ENCODE measurements at places on chromosomes 4 and X.

GRCh38 chr4:32884198-32884597, 2164.0 kb downstream of the PCDH7 start:
- peak; percentile 33 for DNase-seq

DNA sequence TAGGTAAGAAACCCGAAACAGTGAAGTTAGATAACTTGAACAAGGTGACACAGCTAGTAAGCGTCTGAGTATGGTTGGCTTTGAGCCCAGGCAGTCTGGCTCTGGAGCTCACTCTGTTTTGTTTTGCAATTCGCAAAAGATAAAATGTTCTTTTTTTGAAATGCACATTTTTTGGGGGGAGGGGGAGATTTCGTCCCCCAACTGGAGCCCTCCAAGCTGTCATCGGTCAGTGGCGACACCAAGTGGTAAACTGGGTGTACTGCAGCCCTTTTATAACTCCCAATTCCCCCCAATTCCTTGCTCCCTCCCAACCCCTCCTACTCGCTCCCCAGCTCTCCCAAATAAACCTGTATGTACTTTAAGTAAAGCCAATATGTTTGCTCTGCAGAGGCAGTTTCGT, 2.8 kb upstream of the CLCN5 start:
- peak; percentile 58 for DNase-seq

DNA sequence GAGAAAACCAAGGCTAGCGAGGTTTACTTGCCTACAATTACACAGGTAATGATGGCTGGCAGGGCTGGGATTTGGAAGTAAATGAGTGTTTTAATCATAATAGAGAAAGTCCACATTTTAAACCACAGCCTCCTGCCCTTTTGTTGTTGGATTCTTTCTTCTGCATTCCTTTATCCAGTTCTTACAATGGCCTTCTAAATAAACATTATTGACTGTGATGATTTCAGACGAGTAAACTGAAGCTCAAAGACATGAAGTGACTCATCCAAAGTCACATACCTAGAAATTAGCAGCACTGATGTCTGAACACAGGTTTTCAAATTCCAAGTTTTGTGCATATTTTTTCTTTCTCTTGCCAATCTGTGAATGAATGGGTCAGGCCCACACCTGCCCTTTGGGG, 51.2 kb upstream of the C1QTNF7 start:
- DNase-seq, result peak; percentile 66

GRCh38 chr4:172055498-172055897, 242.3 kb downstream of the GALNTL6 start:
- DNase-seq, result no peak

DNA sequence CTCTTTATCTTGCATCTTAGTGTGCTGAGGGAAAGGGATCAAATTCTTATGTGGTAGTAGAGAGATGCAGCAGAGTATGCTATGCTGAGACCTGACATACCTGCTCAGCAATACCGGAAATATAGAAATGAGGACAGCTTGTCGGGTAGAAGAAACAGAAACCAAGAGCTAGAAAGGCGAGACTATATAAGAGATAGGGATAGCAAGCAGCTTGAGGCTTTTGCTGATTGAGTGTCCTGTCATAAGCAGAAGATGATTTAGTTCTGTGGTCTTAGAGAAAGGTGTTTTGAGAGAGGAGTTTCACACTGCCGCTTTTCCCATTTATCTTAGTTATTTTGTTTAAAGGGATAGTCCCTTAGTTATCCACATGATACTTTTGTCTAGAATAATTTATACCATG, 31.7 kb downstream of the USP9X start:
- DNase-seq, result no peak

GRCh38 chr4:107470173-107470572, 249.9 kb downstream of the PAPSS1 start:
- no peak for DNase-seq
